ENCODE measurements at places on chromosomes 16 and 17.

GRCh38 chr17:2107506-2107905 is 52.6 kb downstream of the HIC1 start:
- DNase-seq: no peak

DNA sequence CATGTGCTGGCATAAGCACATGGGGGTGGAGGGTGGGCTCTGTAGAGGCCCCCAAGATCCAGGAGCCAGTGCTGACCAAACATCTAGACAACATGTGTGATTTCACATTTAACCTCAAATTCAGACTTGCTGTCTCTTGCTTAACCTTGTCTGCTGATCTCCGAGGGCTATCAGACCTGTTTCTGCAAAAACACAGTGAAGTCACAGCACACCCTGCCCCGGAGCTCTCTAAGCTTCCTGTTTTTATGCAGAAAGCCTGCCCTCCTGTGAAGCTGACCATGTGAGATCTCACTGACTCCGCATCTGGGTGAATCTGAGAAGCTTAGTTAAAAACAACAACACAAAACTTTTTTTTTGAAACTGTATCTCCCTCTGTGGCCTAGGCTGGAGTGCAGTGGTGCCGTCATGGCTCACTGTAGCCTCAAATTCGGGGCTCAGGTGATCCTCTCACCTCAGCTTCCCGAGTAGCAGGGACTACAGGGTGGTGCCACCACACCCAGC is 6.6 kb upstream of the DPEP2 start:
- DNase-seq: no peak

DNA sequence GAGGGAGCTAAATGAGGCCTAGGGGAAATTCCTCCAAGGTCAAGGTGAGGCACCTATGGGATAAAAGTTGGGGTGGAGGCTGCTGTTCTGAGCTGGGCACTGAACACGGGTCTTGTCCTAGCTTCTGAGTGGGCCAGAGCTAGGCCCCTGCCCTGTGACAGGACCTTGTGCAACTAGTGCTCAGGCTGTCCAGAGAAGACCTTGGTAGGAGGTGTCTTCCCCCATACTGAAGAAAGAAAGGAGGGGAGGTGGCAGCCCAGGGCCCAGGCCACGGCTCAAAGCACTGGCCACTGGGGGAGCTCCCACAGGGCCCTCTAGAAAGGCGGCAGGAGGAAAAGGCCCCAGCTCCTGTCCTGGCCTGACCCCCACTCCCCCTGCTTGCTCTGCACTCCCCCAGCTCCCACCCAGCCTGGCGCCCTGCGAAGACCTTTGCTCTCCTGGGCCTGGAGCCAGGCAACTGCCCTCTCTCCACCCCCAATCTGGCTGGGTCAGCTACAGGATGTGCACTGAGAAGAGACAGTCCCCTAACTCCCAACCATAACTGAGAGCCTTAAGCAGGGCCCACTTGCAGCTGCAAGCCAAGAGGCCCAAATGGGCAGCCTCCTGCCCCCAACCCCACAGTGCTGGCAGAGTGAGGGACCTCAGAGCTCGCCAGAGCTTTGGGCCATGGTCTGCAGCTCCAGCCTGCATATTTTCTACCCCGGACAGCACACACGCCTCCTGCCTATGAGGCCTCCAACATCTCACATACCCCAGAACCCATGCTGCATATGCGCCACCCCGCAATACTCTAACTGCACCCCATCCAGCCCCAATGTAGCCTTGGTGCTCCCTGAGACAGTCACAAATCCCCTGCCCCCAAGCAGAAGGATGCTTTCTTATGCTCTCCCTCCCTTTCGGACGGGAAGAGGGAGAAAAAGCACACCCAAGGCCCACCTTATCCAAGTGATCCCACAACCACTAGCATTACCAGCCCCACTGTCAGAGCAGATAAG is 15.3 kb downstream of the HSD11B2 start:
- DNase-seq: no peak

GRCh38 chr17:6930749-6931148 is 65.1 kb upstream of the ALOX12 start:
- DNase-seq: no peak

- DNase-seq: no peak
Observed at GRCh38 chr17:19750020-19750572, 2.0 kb upstream of the ALDH3A1 start.

DNA sequence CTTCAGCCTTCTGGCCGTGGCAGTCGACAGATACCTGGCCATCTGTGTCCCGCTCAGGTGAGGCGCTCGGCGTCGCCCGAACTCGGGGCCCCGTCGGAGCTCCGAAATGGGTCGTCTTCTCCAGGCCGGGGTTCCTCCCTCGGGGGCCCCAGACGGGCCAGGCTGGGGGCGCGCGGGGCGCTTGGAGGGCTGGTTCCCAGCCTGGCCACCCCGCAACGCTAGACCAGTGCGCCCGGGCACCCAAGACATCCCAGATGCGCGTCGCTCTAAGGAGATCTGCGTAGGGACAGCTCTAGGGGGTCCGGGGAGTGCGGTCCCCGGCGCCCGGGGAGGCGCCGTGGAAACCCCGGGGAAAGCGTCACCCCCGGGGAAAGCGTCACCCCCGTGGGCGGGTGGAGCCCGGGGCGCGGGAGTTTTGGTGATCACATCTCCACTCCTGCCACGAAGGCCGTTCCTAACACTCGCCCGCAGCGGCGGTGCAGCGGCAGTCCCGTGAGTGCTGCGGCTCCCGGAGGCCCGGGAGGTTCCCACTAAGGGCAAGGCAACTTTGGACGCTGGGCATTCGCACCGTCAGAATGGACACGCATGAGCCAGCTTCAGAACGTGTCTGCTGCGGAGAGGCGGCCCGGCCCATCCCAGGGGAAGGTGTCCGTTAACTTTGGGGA is 729 bp downstream of the ADORA2B start:
- DNase-seq: no peak

DNA sequence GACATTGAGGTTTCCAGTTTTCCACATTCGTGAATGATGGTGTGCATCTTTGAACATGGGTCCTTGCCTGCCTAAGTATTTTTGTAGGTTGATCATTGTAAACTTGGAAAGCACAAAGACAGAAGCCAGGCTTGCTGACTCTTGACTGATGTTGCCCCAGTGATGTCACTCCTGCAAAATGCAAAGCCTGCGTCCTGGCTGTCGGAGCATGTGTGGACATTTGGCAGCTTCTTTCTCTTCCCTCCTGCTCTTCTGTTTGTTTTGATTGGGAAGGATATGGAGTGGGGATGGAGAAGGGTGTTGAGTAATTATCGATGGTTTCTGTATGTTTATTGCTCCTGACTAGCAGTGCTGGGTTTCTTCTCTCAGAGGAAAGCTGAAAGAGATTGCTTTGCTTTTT is 3.2 kb downstream of the NDE1 start:
- no peak for DNase-seq

GRCh38 chr17:74141612-74142011 is 61.9 kb upstream of the RPL38 start:
- no peak for DNase-seq

DNA sequence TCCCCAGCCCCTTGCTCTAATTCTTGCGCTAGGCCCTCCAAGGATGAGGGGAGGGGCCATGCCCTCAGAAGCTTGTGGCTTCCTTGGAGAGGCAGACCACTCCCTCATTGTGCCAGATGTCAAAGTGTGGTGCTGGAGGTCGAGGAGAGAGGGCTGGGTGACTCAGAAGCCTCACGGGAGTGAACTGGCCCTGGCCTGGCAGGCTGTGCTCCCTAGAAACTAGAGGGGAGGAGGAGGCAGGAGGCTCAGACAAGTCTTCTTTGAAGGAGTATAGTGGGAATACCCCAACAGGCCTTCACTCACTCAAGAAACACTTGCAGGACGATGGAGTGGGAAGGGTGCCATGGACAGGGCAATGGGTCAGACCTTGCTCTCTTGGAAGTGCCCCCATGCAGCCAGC is 18.5 kb downstream of the ANKRD40 start:
- DNase-seq: no peak

DNA sequence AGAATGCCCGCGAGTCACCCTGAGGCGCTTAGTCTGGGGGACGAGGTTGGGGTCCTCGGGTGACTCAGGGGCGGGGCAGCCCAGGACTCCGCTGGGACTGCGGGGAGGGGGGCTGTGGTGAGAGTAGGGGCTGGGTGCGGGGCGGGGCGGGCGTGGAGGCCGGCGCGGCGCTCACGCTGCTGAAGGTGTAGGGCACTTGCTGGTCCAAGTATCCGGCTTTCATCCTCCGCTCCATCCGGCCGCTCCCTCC is 832 bp downstream of the ETV4 start:
- no peak for DNase-seq

GRCh38 chr17:47829870-47830269 is 1.5 kb downstream of the MRPL10 start:
- DNase-seq: no peak

All from NCI-H1048 (cell line).